Activated CD8-positive, alpha-beta memory T cell treated with anti-CD3 and anti-CD28 coated beads, Interleukin-2, amount 50 U/mL, for 4 hours (primary cell): ENCODE measurements at places on chromosomes 2 and 18.
A peak's percentile ranks its signal among the peaks of the same experiment; 100 is the strongest.

DNA sequence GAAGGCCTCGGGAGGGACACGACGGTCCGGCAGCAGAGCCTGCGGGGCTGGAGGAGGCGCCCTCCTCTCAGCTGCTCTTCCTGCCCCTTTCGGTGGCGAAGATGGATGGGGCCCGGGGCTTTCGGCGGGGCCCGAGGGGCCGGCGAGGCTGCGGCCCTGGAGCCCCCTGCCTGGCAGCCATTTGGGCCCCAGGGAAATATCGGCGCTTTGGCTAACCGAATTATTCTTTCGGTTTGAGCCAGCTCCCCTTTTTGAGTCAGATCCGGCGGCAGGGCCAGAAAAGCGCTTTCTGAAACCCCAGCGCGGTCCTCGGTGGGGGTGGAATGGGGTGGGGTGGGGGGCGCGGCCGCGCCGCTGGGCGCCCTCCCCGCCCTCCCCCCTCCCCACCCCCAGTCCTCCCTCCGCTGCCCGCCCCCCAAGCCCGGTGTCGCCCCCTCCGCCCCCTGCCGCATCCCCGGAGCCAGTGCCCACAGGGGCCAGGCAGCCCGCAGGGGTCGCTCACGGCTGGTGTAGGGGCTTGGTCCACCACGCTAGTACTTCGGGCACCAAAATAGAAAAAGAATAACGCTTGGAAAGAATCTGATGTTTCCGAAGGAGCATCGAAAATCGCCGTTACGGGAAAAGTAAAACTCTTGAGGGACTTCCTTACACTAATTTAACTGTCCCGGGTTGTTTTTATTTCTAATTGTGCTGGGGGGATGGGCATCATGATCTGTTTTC, 9.1 kb upstream of the ARID5A start:
- peak; percentile 58 for DNase-seq

GRCh38 chr18:13578400-13578799, 148.0 kb downstream of the FAM210A start:
- no peak for DNase-seq

DNA sequence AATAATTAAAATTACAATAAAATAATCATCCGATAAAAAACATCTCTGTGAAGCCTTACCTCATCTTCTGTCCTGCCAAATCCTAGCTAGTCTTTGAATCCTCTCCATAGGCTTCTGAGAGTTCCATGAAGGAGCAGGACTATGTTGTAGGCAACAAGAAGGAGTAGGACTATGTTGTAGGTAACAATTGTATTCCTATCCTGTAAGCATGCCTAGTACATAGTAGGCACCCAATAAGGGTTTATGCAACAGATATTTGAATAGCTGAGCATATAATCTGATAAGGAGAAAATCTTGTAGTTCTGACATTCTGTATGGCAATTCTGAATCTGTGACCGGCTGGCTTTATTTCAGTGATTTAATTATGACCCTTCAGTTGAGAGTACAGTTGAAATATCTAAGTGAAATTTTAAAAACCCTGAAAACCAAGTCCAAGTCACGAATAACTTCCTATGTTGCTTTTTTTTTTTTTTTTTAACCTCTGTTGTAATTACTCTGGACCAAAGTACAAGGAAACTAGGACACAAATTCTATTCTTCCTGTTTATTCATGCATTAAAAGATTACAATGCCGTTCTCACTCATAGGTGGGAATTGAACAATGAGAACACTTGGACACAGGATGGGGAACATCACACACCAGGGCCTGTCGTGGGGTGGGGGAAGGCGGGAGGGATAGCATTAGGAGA, 27.8 kb downstream of the VWA3B start:
- DNase-seq = no peak

DNA sequence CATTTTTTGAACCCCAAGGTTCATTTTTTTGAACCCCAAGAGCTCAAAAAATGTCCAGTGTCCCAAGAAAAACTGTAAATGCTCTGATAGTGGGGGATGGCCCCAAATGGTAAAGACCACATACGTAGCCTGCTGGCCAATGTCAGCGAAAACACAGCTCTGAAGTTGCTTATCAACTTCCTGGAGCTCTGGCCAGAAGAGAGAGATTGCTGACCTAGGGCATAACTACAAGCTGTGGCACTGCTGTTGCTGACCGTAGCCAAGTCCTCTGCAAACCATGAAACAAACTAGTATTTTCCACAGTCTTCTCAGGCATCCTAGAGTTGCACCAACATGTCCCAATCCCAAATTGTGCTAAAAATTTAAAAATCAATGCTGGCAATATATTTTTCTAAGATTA, 50.9 kb downstream of the REEP1 start:
- DNase-seq = no peak

GRCh38 chr2:127415593-127416505, 2.4 kb upstream of the PROC start:
- DNase-seq = peak; percentile 84

DNA sequence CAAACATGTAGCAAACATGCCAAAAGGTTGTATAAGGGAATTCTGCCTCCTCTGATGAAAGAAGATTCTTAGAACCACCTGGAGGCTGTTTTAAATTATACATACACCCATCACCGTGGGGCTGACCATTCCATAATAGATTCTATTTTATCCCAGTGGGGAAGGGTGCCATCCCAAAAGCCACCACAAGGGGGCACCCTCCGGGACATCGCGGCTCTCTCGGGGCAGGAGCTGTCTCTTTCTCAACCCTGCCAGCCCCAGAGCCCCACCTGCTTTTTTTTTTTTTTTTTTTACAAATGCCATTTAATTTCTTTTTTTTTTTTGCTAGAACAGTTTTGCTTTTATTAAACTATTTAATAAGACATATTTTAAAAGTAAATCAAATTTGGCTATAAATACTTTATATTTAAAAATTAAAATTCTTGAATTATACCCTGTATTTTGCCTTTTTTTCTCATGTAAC, 8.6 kb upstream of the MTCL1 start:
- DNase-seq = peak; percentile 80
